ENCODE measurements at places on chromosomes 16 and 17. TPM values are rescaled to one million over a fixed set of nuclear protein-coding genes. Genes with fewer than 3 reads are reported as not detected.

DNA sequence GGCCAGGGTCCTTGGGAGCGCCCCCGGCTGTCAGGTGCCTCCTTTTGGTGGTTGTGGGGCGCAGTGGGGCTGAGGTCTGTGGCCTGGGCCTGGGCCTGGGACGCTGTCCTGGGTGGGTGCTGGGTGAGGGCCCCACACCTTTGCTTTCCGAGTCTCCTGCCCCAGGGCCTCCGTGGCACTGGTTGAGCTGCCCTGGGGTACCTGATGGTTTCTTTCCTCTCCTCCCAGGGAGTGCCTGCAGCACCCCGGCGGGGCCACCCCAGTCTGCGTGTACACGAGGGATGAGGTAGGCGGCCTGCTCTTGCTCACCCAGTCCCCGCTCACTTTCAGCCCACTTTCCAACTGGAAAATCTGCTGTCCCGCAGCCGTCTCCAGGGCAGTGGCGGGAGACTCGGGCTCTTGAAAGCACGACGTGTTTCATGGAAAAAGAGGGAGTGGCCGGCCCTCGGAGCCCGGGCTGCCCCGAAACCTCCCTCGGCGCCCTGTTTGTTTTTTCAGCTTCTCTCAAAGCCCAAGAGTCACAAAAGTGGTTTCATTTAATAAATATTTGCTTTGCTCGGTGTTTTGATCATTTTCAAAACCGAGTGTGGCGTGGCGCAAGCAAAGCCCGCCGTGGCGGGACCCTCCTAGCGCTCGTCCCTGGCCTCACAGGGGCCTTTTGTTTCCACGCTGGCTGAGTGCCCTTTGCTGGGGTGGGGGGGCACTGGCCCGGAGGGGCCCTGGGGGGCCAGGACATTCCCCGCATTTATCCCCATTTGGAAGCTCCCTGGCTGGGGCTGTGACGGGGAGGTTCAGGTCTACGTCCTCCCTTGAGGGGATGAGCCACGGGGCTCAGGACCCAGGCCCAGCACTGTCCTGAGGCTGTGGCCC is 17.4 kb downstream of the ASPSCR1 start:
- H3K4me3 ChIP-seq = no peak overlapping the region
- no peak overlapping the region for H3K27ac ChIP-seq
- H3K36me3 ChIP-seq = peaks cover 16% of the 10 kb centered on the region
- no peaks in the 10 kb centered on the region for H3K27me3 ChIP-seq

- DNase-seq = no peak
- no peaks in the 10 kb centered on the region for H3K4me1 ChIP-seq
- H3K27ac ChIP-seq = no peak overlapping the region
- H3K36me3 ChIP-seq = peaks cover 25% of the 10 kb centered on the region
- H3K27me3 ChIP-seq = no peaks in the 10 kb centered on the region
Observed at GRCh38 chr16:13936596-13937081, 16.7 kb downstream of the ERCC4 start.

DNA sequence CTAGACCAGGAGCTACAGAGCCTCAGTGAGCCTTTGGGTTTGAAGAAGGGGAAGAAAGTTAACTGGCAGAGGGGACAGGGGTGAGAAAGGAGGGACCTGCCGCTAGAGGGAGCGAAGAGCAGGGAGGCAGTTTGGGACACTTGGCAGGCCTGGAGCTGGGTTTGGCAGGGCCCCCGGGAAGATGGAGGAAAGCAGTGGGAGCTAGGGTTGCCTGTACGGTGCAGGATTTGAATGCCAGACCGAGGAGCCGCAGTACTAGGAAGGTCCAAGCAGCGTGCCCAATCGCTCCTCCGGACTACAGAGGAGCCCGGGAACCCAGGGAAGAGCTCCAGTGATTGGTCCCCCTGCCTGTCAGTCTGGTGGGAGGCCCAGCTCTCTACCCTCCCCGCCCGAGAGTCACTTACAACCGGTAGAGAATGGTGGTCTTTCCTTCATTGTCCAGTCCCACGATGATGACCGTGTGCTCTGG is 1.3 kb downstream of the ARL5C start:
- peak overlapping the region; percentile 62 for H3K4me3 ChIP-seq
- peaks cover 14% of the 10 kb centered on the region for H3K36me3 ChIP-seq
- DNase-seq = peak; percentile 90
- peaks cover 14% of the 10 kb centered on the region for H3K4me1 ChIP-seq

GRCh38 chr16:17585449-17586074 is 114.8 kb upstream of the XYLT1 start:
- H3K27me3 ChIP-seq = no peaks in the 10 kb centered on the region
- no peak overlapping the region for H3K27ac ChIP-seq
- no peak for DNase-seq
- no peaks in the 10 kb centered on the region for H3K4me1 ChIP-seq

GRCh38 chr17:36212966-36213365 is 2.1 kb downstream of the CCL4L2 start:
- no peak for DNase-seq
- H3K36me3 ChIP-seq = no peaks in the 10 kb centered on the region
- H3K4me1 ChIP-seq = no peaks in the 10 kb centered on the region
- no peaks in the 10 kb centered on the region for H3K27me3 ChIP-seq
- no peak overlapping the region for H3K27ac ChIP-seq
- H3K4me3 ChIP-seq = no peak overlapping the region

GRCh38 chr17:61009663-61010062 is 332.0 kb downstream of the BCAS3 start:
- H3K4me3 ChIP-seq = no peak overlapping the region
- no peaks in the 10 kb centered on the region for H3K36me3 ChIP-seq
- no peaks in the 10 kb centered on the region for H3K27me3 ChIP-seq
- no peaks in the 10 kb centered on the region for H3K4me1 ChIP-seq
- no peak overlapping the region for H3K27ac ChIP-seq
- DNase-seq = no peak

DNA sequence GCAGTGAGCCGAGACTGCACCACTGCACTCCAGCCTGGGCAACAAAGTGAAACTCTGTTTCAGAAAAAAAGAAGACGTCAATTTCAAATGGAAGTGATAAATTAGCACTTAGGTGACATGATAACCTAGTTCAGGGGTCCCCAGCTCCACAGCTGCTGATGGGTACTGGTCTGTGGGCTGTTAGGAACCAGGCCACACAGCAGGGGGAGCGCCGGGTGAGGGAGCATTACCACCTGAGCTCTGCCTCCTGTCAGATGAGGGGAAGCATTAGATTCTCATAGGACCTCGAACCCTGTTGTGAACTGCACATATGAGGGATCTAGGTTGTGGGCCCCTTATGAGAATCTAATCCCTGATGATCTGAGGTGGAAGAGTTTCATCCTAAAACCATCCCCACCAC is 253.0 kb downstream of the FOXL1 start:
- H3K27ac ChIP-seq = no peak overlapping the region
- H3K36me3 ChIP-seq = no peaks in the 10 kb centered on the region
- H3K4me1 ChIP-seq = no peaks in the 10 kb centered on the region
- H3K27me3 ChIP-seq = peaks cover 17% of the 10 kb centered on the region
- H3K4me3 ChIP-seq = no peak overlapping the region

DNA sequence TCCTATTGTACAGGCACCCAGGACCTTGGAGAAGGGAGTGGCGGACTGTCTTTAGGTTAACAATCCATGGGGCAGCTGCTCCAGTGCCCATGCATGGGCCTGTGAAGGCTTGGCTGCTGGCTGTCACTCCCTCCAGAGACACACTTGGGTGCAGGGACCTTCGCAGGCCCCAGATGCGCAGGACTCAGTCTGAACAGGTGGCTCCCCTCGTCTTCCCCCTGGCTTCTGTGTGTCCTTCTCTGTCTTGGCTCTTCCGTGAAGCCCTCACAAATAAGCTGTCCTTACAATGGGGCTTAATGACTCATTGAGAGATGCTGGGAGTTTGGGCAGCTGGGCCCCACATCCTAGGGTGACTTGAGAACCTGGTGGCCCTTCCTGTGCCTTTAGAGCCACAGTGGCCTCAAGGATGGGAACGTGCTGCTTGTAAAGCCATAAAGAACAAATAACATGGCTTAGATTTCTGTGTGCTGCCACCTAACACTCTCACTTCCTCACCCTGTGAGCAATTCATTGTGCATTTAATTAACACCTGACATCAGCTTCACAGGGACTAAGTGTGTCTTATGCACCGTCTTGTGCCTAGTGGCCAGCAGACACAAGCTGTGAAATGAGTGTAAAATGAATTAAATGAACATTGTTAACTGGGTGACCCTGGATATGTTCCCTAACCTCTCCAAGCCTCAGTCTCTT is 340.7 kb downstream of the SNX29 start:
- H3K36me3 ChIP-seq = no peaks in the 10 kb centered on the region
- H3K4me1 ChIP-seq = peaks cover 16% of the 10 kb centered on the region
- H3K27me3 ChIP-seq = no peaks in the 10 kb centered on the region
- no peak overlapping the region for H3K4me3 ChIP-seq
- no peak overlapping the region for H3K27ac ChIP-seq

GRCh38 chr16:89043636-89044417 is 49.8 kb upstream of the ACSF3 start:
- H3K27ac ChIP-seq = no peak overlapping the region
- H3K27me3 ChIP-seq = peaks cover 55% of the 10 kb centered on the region
- no peaks in the 10 kb centered on the region for H3K36me3 ChIP-seq
- H3K4me1 ChIP-seq = peaks cover 7% of the 10 kb centered on the region
- H3K4me3 ChIP-seq = no peak overlapping the region
- no peak for DNase-seq

- no peaks in the 10 kb centered on the region for H3K4me1 ChIP-seq
- peaks cover 3% of the 10 kb centered on the region for H3K36me3 ChIP-seq
- H3K27ac ChIP-seq = no peak overlapping the region
- no peak overlapping the region for H3K4me3 ChIP-seq
Observed at GRCh38 chr17:83037874-83038165, 41.6 kb upstream of the METRNL start.

DNA sequence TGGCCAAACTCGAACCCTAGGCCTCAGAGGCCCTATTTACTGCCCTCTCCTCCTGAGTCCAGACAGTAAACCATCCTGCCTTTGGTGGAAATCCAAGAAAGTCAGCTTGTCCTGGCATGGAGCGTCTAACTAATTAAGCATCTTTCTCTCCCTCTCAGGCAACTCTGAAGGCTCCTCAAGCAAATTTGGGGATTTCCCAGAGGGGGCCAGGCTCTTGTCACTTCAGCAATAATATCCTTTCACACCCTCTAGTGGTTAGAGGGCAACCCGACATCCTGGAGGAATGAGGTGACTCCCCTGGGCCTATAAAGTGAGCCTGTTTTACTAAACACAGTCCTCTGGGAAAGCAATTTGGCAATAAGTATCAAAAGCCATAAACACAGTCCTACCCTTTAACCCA is 60.4 kb downstream of the NOG start:
- H3K4me3 ChIP-seq = no peak overlapping the region
- no peak overlapping the region for H3K27ac ChIP-seq
- H3K27me3 ChIP-seq = no peaks in the 10 kb centered on the region
- H3K36me3 ChIP-seq = no peaks in the 10 kb centered on the region

Gene BAHCC1
- 5.8 TPM for total RNA-seq

Measured in thymus (tissue), 14 donors.